ENCODE measurements at places on chromosomes 1 and 21.

GRCh38 chr21:34205811-34206571 lies 132.6 kb downstream of the MRPS6 start:
- DNase-seq, result no peak

DNA sequence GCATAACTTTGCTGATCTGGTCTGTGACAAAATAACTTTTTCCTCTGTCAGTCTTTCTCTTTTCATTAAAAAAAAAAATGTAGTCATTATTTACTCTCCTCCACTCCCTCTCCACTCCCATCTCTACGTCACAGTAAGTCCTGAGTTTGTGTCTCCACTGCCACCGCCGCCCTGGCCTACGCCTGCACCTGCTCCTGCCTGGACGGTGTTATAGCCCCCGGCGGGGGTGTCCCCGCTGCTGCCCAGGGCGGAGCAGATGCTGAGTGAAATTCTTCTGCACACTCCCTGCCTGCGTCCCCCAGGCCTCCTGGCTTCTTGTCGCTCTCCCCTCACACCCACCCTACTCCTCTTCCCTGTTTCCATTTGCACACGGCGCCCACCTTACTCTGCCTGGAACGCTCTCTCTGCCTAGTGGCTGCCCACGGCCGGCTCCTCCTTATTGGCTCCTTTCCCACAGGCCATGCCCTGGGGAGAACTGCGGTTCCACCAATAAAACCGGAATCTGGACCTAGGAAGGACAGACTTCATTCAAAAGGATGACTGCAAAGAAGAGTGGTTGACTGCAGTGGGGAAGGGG lies 55.2 kb upstream of the C1orf174 start:
- DNase-seq, result no peak

DNA sequence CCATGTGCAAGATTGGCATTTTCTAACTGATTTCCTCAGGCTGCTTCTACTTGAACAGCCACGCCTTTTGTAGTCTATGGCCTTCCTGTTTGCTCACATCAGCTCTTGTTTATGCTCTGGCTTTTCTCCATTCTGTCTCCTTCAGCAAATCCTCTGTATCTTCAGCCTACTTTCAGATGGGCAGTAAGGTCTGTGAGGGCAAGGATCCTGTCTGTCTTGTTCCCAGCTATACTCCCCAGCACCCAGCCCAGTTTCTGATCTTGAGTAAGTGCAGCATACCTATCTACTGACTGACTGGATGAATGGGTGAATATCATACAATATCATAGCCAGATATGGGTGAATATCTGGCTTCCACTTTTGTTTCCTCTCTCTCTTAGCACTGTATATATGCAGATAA lies 438.1 kb downstream of the LMO4 start:
- no peak for DNase-seq

- DNase-seq, result no peak
Measured at GRCh38 chr21:42232176-42232825, 13.4 kb downstream of the ABCG1 start.

DNA sequence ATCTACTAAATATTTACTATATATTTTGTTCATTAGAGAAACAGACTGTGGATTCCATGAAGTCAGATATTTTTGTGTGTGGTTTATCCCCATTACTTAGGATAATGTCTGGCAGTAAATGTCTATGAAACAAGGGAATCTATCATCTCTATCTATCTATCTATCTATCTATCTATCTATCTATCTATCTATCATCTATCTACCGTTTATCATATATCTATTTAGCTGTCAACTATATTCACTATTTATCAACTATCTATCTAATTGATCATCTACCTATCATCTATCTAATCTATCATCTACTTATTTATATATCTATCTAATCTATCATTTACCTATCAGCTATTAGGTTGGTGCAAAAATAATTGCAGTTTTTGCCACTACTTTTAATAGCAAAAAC lies 255.7 kb downstream of the GRIK1 start:
- DNase-seq, result no peak

- DNase-seq, result no peak
Measured at GRCh38 chr1:55284856-55285255, 69.7 kb upstream of the USP24 start.

DNA sequence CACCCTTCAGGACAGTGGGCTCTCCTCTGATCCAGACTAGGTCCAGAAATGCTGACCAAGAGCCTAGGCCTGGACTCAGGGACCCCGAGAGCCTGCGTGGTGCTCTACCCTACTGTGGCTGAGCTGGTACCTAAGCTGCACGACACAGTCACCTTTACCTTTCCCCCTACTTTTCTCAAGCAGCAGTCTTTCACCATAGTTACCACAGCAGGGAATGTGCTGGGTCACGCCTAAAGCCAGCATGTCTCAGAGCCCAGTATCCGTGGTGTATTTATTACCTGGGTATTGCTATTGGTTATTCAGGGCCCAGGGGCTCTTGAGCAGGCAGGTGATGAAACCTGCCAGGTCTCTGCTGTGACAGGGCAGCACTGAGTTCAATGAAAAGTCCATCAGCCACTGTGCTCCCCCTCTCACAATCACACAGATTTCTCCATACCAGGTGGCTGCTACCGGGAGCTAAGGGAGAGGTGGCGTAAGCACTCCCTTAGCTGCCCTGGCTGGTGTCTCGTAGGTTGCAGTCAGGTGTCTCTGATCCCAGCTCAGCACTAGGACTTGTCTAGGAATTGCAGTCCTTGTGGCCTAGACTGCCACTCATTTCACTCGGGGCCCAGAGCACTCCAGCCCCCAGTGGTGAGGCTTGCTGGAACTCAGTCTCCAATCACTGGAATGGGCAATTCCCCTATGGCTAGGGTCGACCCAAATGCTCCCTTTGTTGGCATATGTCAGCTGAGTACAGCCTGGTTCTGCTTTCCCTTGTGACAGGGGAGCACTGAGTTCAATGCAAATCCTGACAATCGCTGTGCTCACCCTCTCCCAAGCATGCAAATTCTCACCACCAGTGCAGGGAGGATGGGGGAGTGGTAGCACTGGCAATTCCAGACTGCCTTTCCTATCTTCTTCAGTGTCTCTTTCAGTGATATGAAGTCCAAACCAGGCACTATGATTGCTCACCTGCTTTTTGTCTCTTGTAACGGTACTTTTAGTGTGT lies 128.7 kb downstream of the PHTF1 start:
- no peak for DNase-seq

GRCh38 chr1:35923791-35924221 lies 7.1 kb upstream of the AGO3 start:
- DNase-seq, result no peak

- no peak for DNase-seq
Measured at GRCh38 chr1:8122160-8122476, 96.0 kb upstream of the ERRFI1 start.

DNA sequence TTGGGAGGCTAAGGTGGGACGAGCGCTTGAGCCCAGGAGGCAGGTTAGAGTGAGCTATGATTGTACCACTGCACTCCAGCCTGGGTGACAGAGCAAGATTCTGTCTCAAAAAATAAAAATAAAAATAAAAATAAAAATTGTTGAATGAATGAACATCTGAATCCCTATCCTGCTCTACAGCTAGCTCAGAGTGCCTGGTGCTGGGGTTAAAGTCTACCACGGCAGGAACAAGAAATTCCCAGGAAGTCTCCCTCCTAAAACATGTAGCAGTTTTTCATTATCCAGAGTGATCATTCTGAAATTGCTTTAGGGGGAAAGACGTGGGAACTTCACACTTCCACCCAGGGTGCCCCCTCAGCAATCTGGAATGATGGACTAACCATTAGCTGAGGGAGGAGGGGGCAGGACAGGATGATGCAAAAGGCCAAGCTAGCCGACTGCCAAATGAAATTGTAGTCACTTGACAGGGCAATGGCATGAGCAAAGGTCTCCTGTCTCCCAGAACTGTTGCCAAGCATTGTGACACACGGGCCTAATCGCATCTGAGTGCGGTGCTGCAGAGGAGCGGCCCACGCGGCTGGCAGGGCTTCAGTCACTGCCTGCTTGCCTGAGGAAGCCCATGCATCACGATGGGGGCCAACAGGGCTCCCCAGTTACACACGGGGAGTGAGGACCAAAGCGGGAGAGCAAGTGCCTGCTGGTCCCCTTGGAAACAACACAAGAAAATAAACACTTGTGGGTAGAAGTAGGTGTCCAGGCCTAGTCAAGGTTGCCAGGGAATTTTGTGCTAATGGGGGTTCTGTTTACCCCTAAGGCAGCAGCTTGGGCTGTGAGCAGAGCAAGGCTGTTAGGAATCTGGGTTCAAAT lies 85.7 kb downstream of the NENF start:
- DNase-seq, result no peak

GRCh38 chr1:77543822-77544448 lies 138.5 kb downstream of the ZZZ3 start:
- DNase-seq, result no peak

- DNase-seq, result no peak
Measured at GRCh38 chr1:201259476-201260235, 23.6 kb upstream of the PKP1 start.

GRCh38 chr21:15437883-15438282 lies 291.9 kb upstream of the USP25 start:
- no peak for DNase-seq

Measured in activated naive CD8-positive, alpha-beta T cell treated with anti-CD3 and anti-CD28 coated beads for 36 hours (primary cell).